ENCODE measurements at places on chromosomes 16 and 17. TPM values are rescaled to one million over a fixed set of nuclear protein-coding genes. Genes with fewer than 3 reads are reported as not detected.
A peak's percentile ranks its signal among the peaks of the same experiment; 100 is the strongest.

DNA sequence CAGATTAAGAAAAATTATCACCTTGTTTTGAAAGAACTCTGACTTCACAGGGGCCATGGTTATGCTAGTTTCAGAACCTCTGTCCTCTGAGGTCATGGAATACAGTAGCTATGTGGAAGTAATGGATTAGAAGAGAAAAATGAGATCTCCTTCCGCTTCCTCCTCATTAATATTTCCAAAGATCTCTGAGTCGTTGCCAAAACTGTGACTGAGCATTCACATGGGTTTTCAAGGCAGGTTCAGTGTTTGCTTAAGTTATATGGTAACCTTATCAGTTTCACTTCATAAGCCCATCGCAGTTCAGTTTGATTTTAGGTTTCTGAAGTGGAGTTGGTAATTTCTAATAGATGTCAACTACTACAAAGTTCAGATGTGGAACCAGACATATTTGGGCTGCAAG, 321.2 kb upstream of the SOX9 start:
- no peaks in the 10 kb centered on the region for H3K36me3 ChIP-seq
- H3K27me3 ChIP-seq, result peaks cover 8% of the 10 kb centered on the region
- DNase-seq, result no peak
- H3K4me3 ChIP-seq, result no peak overlapping the region

DNA sequence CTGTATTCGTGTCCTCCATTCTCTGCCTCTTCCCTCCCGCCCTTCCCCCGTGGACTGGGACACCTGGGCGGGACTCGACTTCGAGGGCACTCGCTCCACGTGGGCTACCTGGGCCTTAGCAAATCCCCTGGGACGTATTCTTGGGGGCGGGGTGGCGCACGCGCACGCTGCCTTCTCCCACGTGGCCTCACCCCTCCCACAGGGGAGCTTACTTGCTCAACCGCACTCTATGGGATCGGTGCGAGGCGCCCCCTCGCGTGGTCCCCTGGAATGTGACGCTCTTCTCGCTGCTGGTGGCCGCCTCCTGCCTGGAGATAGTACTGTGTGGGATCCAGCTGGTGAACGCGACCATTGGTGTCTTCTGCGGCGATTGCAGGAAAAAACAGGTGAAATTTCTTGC, 3.5 kb downstream of the VMO1 start:
- DNase-seq, result no peak
- H3K27me3 ChIP-seq, result peaks cover 29% of the 10 kb centered on the region
- H3K4me3 ChIP-seq, result no peak overlapping the region
- no peak overlapping the region for H3K27ac ChIP-seq

GRCh38 chr17:30513346-30513745, 36.1 kb downstream of the GOSR1 start:
- H3K36me3 ChIP-seq, result no peaks in the 10 kb centered on the region
- H3K4me1 ChIP-seq, result no peaks in the 10 kb centered on the region
- no peaks in the 10 kb centered on the region for H3K27me3 ChIP-seq

GRCh38 chr17:48416971-48417370, 13.0 kb downstream of the SKAP1 start:
- no peak overlapping the region for H3K4me3 ChIP-seq
- no peaks in the 10 kb centered on the region for H3K4me1 ChIP-seq
- no peak overlapping the region for H3K27ac ChIP-seq
- no peak for DNase-seq
- H3K27me3 ChIP-seq, result no peaks in the 10 kb centered on the region

GRCh38 chr17:42179911-42180410, 981 bp downstream of the KCNH4 start:
- H3K4me3 ChIP-seq, result no peak overlapping the region
- no peaks in the 10 kb centered on the region for H3K27me3 ChIP-seq
- no peaks in the 10 kb centered on the region for H3K36me3 ChIP-seq

- peak overlapping the region; percentile 37 for H3K27ac ChIP-seq
- peaks cover 70% of the 10 kb centered on the region for H3K4me1 ChIP-seq
- DNase-seq, result no peak
- no peaks in the 10 kb centered on the region for H3K27me3 ChIP-seq
- H3K4me3 ChIP-seq, result peak overlapping the region; percentile 49
Measured at GRCh38 chr16:70685061-70685937, 554 bp downstream of the MTSS2 start.

DNA sequence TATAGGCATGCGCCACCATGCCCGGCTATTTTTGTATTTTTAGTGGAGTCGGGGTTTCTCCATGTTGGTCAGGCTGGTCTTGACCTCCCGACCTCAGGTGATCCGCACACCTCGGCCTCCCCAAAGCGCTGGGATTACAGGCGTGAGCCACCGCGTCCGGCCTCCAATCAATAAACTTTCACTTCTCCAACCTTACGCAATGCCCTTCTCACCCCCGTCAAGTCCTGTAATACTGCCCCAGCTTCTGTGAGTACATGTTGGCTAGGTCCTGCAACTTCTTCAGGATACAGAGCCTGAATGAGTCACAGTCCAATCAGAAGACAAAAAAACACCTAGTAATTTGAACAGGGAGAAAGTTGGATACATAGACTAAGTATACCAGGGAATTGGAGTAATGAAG, 47.1 kb upstream of the PHOSPHO1 start:
- H3K27me3 ChIP-seq, result no peaks in the 10 kb centered on the region
- no peaks in the 10 kb centered on the region for H3K4me1 ChIP-seq
- no peak overlapping the region for H3K4me3 ChIP-seq
- H3K27ac ChIP-seq, result no peak overlapping the region
- H3K36me3 ChIP-seq, result no peaks in the 10 kb centered on the region

- no peaks in the 10 kb centered on the region for H3K4me1 ChIP-seq
- H3K4me3 ChIP-seq, result no peak overlapping the region
- no peak overlapping the region for H3K27ac ChIP-seq
- no peak for DNase-seq
- no peaks in the 10 kb centered on the region for H3K36me3 ChIP-seq
- no peaks in the 10 kb centered on the region for H3K27me3 ChIP-seq
Measured at GRCh38 chr16:78805556-78805955, 706.1 kb downstream of the WWOX start.

- H3K36me3 ChIP-seq, result no peaks in the 10 kb centered on the region
- no peak within 1 kb of the TSS for H3K4me3 ChIP-seq
- no peak for DNase-seq
- no peak within 1 kb of the TSS for H3K27ac ChIP-seq
Measured at GRCh38 chr16:3187798-3188674, at the start of gene OR1F1. OR1F1 (plus strand) TSS chr16:3188204.

GRCh38 chr16:1771188-1771863, at the start of gene NME3:
NME3 (minus strand) TSS chr16:1771543; CDS start chr16:1771534, 9 bp downstream.
- DNase-seq, result peak; percentile 82
- peaks cover 26% of the 10 kb centered on the region for H3K4me1 ChIP-seq
- peak within 1 kb of the TSS; percentile 91 for H3K4me3 ChIP-seq
- H3K27me3 ChIP-seq, result no peaks in the 10 kb centered on the region

GRCh38 chr16:87552072-87552718, 50.1 kb upstream of the JPH3 start:
- H3K27me3 ChIP-seq, result no peaks in the 10 kb centered on the region
- H3K4me1 ChIP-seq, result peaks cover 8% of the 10 kb centered on the region
- H3K4me3 ChIP-seq, result no peak overlapping the region
- H3K27ac ChIP-seq, result no peak overlapping the region

DNA sequence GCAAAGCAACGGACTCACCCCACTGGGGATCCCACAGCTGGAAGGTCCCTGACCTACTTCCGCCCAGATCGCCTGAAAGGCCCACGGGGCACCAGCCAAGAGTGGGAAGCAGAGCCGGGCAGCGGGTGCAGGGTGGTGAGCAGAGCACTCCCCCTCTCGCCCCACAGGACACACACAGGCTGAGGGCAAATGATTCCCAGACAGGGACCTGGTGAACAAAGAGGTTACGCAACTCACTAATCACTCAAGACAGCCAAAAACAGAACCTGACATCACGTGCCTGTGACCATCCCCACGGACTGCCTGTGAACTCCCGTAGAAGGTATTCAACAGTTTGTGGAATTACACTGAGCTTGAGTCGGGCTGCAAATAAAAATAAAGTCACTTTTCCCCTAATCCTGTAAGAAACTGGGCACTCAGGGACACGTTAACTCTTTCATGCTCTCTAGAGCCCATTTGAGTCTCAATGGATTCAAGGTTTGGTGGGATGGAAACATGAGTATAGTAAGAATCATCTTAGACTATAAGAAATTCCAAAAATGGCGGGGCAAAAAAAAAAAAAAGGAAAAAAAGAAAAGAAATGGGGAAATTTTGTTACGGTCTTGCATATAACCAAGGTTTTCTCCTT, 396.1 kb downstream of the SOX9 start:
- no peaks in the 10 kb centered on the region for H3K27me3 ChIP-seq
- no peak for DNase-seq

GRCh38 chr16:58124601-58124915, 4.6 kb downstream of the CFAP20 start:
- H3K27me3 ChIP-seq, result no peaks in the 10 kb centered on the region
- H3K4me1 ChIP-seq, result peaks cover 43% of the 10 kb centered on the region
- H3K4me3 ChIP-seq, result no peak overlapping the region
- no peaks in the 10 kb centered on the region for H3K36me3 ChIP-seq
- no peak overlapping the region for H3K27ac ChIP-seq
- peak; percentile 30 for DNase-seq

DNA sequence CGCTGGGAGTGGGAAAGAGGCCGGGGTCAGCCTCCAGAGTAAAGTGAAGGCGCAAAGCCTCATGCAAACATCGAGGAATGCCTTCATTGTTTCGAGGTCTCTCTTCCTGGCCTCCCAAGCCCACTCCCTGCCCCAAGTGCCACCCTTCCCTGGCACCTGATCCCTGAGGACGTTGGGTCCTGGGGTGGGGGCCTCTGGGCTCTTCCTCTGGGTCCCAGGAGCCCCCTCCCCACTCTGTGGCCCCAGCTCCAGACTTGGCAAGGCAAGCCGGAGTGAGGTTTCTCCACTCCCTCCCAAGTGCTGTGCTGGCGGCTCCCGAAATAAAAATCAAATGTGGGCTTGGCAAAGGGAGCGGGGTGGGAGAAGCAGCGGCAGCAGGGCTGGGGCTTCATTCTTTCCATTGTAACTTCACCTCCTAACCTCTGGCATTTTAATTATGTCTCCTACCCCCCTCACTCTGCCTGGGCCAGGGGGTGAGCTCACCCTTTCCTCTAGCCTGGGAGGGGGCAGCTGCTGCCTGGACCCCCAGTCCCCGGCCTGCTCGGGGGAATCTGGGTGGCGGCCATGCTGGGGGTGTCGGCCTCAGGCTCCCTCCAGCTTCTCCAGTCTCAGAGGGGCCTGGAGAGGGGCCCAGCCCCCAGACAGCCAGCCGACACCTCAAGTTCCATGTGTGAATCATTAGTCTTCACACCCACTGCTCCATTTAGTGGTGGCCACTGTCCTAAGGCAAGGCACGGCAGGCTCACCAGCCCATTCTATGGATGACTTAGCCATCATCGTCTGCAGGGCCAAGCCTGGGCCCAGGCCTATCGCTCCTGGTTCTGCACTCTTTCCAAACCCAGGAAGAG, 14.6 kb upstream of the TMEM92 start:
- no peaks in the 10 kb centered on the region for H3K4me1 ChIP-seq
- H3K4me3 ChIP-seq, result no peak overlapping the region
- no peak for DNase-seq
- H3K27me3 ChIP-seq, result no peaks in the 10 kb centered on the region
- H3K27ac ChIP-seq, result no peak overlapping the region
- no peaks in the 10 kb centered on the region for H3K36me3 ChIP-seq

GRCh38 chr16:55539049-55539448, 27.4 kb upstream of the CAPNS2 start:
- DNase-seq, result no peak
- no peaks in the 10 kb centered on the region for H3K36me3 ChIP-seq
- H3K27ac ChIP-seq, result no peak overlapping the region
- no peaks in the 10 kb centered on the region for H3K27me3 ChIP-seq

- H3K36me3 ChIP-seq, result no peaks in the 10 kb centered on the region
- H3K4me1 ChIP-seq, result no peaks in the 10 kb centered on the region
- DNase-seq, result no peak
- no peak overlapping the region for H3K27ac ChIP-seq
Measured at GRCh38 chr17:20122254-20122879, 113.2 kb downstream of the SPECC1 start.

DNA sequence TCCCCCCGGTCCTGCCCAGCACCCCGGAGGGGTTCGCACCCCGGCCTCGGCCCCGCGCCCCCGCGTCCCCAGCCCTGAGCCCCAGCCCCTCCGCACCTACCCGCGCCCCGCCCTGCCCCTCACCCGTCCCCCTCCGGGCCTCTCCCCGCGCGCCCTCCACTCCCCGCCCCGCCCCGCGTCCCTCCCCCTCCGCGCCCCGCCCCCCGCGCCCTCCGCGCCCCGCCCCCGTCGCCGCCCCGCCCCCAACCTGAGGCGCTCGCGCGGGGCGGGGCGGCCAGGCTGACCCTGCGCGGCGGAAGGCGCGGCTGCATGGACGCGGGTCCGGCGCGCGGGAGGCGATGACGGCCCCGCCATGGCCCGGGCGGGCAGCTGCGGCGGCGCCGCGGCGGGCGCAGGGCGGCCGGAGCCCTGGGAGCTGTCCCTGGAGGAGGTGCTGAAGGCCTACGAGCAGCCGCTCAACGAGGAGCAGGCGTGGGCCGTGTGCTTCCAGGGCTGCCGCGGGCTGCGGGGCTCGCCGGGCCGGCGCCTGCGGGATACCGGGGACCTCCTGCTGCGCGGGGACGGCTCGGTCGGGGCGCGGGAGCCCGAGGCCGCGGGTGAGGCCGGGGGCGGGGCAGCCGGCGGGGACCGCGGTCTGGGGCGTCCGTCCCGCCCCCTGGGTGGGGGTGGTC, at the start of gene SPIRE2:
Gene SPIRE2, plus strand, starts transcription at position 277 of the 671 bp plus-strand sequence. Its CDS starts 76 bp downstream, at position 353.
- H3K36me3 ChIP-seq, result no peaks in the 10 kb centered on the region
- peak within 1 kb of the TSS; percentile 73 for H3K4me3 ChIP-seq
- peaks cover 20% of the 10 kb centered on the region for H3K4me1 ChIP-seq
- peak within 1 kb of the TSS; percentile 77 for H3K27ac ChIP-seq
- peak; percentile 81 for DNase-seq

- DNase-seq, result no peak
- H3K27ac ChIP-seq, result no peak overlapping the region
- no peaks in the 10 kb centered on the region for H3K36me3 ChIP-seq
- no peaks in the 10 kb centered on the region for H3K27me3 ChIP-seq
Measured at GRCh38 chr16:13545271-13545670, 374.7 kb upstream of the ERCC4 start.

CLEC18C gene
- total RNA-seq, result 0.55 TPM

LDHD gene
- total RNA-seq, result 27.7 TPM

PIPOX gene
- 1.8 TPM for total RNA-seq

OR1A1 gene
- not detected for total RNA-seq

MT4 gene
- total RNA-seq, result not detected

PRR11 gene
- total RNA-seq, result 2.9 TPM

ANKRD40CL gene
- not detected for total RNA-seq

HSD11B2 gene
- total RNA-seq, result 10.3 TPM

CES1 gene
- total RNA-seq, result 18.5 TPM

CSH1 gene
- total RNA-seq, result not detected

KRT36 gene
- not detected for total RNA-seq

GAST gene
- not detected for total RNA-seq

RAMP2 gene
- total RNA-seq, result 30.8 TPM

PALB2 gene
- total RNA-seq, result 8.6 TPM

TMC7 gene
- 0.36 TPM for total RNA-seq
